Common myeloid progenitor, CD34-positive (primary cell): ENCODE measurements at places on chromosomes 7 and 10.

GRCh38 chr10:92108120-92108519, 182.8 kb downstream of the CPEB3 start:
- DNase-seq = no peak

GRCh38 chr7:79302293-79302692, 151.2 kb downstream of the MAGI2 start:
- DNase-seq = no peak

DNA sequence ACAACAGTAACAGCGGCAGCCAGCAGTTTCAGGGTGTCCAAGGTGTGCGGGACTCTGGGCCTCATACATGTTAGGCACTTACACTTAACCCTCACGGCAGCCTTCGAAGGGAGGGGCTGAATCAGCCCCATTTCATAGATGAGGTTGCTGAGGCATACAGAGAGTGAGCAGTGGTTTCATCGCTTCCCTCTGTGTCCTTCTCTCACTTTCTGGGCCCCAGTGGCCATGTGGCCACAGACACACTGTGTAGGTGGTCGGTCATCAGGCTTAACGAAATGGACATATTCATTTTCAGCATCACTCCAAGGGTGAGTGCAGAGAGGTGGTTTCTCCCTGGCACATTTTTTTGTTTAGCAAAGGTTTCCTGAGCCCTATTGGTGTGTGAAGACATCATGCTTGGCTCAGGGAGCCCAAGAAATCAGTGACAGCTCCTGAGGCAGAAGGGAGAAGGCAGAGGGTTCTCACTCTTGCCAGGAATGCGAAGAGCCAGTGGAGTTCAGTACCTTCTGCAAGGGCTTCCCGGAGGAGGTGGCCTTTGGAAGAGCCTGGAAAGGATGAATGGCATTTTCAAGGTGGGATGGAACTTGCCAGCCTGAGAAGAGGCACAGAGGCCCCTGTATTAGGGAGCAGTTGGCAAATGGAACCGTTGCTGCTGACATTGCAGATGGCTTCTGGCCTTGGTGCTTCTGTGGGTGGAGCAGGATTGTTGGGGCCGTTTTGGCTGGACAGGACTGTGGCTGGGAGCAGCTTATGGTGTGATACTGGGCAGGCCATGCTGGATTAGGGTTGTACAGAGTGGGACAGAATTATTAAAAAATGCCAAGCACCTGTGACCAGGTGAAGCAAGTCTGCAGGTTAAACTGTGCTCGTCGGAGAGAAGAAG, 61.7 kb upstream of the PPIF start:
- no peak for DNase-seq

DNA sequence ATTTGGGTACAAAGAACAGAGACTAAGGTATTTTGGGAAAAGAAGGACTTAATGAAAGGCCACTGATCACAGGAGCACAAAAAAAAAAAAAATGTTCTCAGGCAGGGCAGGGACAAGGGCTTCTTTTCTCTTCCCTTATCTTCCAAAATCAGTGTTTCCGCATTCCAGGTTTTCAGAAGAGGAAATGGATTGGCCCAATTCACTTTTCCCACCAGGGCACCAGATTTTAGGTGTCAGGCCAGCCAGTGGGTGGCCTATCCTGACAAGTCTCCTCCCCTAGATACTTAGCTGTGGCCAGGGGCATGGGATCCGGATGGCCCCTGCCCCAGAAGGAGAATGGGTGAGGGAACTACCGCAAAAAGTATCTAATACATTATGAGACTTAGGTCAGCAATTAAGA, 88.9 kb upstream of the WAC start:
- DNase-seq = no peak

DNA sequence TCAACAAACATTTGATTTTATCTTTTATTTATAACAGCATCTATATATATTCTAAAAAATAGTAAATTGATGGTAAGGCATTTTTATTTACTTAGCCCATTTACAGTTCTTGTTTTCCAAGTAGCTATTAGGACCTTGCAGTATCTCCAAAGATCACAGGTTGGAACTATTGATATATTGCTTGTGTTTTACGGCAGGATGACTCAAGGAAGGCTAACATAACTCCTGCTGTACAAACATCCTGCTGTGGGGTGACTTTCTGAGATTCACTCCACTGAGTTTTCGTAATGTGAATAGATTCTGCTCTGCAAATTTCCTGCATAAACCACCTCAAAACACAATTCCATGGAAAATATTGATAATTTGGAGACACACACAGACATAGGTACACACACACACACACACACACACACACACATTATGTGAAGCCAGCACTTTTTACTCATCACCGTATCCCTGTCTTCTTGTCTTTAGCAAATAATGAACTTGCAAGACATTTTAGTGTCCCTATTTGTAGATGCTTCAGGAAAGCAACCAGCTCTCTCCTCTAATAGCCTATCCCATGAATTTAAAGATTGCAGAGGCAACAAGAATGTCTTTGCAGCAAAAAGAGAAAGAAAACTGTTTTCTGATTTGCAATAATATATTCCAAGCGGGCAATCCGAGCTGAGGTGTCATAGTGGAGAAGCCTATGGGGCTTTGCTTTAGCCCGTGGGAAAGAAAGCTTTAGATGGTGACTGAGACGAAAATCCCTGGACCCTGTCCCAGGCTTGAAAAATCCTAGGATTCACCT, 722 bp downstream of the AGR2 start:
- DNase-seq = no peak

DNA sequence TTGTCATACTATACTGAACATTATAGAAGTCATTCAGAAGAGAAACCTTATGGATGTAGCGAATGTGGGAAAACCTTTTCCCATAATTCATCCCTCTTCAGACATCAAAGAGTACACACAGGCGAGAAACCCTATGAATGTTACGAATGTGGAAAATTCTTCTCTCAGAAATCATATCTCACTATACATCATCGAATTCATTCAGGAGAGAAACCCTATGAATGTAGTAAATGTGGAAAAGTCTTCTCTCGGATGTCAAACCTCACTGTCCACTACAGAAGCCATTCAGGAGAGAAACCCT, 19.4 kb downstream of the RBAK start:
- DNase-seq = no peak

DNA sequence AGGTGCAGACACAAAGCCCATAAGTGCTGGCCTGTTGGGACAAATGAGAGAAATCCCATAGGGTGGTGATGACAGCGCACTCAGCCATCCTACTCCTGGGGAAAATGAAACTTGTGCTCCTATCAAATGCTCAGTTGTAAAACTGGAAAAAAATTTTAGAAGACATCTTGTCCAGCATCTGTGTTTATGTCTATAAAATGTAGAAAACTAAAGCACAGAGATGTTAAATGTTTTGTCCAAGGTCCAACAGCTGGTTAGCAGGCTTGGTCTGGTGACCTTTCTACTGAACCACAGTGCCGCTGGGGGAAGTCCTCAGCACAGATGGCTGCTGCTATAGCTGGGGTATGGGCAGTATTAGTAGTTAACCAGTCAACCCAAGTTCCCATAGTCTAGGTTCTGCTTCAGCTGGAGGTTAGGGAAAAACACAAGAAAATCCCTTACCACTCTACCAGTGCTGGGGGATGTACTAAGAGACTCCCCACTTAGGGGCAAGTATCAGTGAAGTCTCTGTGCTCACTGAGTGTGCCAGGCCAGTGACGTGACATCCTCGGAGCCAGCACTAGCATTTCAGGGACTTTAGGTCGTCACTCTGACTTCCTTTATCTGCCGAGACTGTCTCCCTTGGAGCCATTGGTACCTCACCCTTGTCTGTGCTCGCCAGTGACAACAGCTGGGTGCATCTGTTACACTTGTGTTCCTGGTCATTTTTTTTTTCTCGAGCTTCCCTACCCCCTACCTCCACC, 1.9 kb downstream of the TSPAN33 start:
- DNase-seq = peak; percentile 19

- no peak for DNase-seq
These were observed 213.7 kb upstream of the MGMT start for GRCh38 chr10:129253161-129253864.
